ENCODE measurements at places on chromosomes 2 and 18.

DNA sequence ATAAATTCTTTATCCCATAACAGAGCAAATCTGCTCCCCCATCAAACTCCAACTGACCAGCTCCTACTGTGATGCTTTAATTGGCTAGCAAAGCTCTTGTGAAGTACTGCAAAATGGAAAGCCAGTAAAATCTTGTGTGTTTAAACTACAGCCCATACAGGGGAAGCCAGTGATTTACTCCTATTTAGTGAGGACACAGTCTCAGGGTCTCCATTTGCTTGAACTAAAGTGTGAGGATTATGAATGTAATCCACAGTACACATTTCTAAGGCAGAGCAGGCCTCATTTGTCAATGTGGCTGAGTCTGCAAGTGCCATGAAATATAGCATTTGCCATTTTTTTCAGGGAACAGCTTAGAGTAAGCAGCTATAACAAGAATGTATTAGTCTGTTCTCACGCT lies 259.3 kb downstream of the PIEZO2 start:
- DNase-seq = no peak

GRCh38 chr18:32881009-32881408 lies 108.2 kb upstream of the KLHL14 start:
- no peak for DNase-seq

- DNase-seq = no peak
Observed at GRCh38 chr2:65112633-65113032, 17.3 kb downstream of the RAB1A start.

DNA sequence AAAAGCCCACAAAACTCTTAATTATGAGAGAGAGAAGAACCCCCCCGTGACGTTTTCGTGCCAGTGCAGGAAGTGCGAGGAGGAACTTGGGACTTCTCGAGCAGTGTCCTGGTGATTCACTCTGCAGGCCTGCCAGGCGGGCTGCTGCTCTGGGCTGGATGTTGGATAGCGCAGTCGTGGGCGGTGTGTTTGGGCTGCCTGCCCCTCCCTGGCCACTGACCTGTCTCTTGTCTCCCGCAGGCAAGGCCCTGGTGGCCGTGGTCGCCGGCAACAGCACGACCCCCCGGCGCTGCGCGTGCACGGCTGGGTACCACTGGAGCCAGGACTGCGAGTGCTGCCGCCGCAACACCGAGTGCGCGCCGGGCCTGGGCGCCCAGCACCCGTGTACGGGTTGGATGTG lies 29.0 kb downstream of the TNFRSF11A start:
- no peak for DNase-seq

Data from GM12891 (cell line).